ENCODE measurements at places on chromosomes 5 and 9.

DNA sequence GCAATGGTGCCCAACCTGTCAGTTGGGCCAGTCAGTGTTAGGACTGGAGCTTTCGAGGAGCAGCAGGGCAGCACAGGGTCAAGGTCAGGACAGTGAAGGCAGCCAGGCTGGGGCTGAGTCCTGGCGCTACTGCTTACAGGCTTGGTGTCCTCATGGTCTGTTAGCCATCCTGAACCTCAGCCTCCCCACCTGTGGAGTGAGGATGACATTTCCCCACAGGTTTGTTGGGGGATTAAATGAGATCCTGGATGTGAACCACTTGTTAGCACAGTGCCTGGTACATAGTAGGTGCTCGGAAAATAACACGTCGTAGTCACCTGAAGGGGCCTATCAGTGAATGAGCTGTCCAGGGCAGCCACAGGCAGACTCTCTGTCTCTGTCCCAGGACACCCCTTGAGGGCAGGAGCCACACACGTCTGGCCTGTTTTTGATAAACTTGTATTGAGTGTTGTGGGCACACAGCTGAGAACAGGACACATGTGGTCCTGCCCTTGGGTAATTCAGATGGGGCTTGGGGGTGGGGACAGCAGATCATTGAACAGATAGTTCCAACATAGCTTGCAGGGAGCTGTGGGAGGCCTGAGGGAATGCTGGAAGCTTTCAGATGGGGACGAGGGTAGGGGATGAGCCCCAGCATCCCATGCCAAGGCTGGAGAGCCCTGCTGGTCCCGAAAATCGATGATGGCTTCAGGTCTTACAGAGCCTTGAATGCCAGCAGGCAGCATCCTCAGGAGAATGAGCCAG lies 69.3 kb downstream of the AMBP start:
- no peak for DNase-seq

- DNase-seq: no peak
Observed at GRCh38 chr9:90020276-90020871, 415.6 kb downstream of the GADD45G start.

GRCh38 chr5:140737486-140737885 lies 37.2 kb downstream of the ZMAT2 start:
- DNase-seq: no peak

- DNase-seq: peak; percentile 92
Observed at GRCh38 chr9:14314929-14315874, 1.3 kb upstream of the NFIB start.

- DNase-seq: no peak
Observed at GRCh38 chr5:140213370-140213983, 38.5 kb downstream of the CYSTM1 start.

GRCh38 chr5:131957721-131958441 lies 12.4 kb upstream of the MEIKIN start:
- DNase-seq: no peak

DNA sequence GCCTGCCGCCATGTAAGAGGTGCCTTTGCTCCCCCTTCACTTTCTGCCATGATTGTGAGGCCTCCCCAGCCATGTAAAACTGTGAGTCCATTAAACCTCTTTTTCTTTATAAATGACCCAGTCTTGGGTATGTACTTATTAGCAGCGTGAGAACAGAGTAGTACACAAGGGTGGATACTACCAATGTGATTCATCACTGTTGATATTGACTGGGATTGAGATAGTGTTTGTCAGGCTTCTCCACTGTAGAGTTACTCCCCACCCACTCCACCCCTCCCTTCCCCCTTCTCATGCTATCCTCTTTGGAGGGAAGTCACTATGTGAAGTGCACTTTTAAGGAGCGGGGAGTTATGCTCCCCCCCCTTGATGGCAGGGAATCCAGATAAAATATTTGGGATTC lies 11.4 kb upstream of the CRHBP start:
- DNase-seq: no peak

- DNase-seq: no peak
Observed at GRCh38 chr5:131763968-131764367, 32.8 kb downstream of the FNIP1 start.

DNA sequence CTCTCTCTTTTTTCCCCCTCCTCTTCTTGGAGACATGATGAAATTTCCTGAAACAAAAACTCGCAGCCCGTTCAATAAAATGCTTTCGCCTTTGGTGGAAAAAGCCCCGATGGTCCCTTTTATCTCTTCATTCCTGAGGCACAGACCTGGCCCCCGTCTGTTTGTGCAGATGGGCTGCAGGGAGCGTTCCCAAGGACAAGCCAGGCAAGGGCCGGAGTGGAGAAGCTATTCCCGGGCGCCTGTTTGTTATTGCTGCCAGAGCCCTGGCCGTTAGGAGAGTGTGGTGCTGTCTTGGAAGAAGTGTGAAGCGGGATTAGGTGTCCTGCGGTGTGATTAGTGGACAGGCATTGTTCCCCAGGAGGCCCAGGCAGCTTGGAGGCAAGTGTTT lies 71.9 kb downstream of the SMIM23 start:
- peak; percentile 60 for DNase-seq

DNA sequence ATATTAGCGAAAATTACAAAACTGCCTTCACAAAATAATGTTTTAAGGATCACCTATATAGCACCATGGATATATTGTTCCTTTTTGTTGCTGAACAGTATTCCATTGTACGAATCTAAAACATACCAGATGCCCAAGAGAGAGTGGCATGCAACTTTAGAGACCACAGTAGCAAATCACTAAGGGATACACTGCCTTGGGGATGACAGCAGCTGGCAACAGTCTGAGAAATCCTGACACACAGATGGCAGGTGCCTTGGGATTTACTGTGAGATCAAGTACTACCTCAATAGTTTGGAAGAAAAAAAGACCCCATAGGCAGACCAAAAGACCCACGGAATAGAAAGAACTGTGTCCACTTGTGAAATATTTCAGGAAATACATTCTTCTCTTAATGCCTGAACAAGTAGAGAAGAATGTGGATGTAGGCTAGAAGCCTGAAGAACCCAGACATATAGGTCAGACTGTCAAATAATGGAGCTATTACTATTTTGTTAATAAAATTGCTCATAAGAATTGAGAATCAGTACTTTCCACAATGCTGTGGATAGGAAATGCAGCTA lies 53.4 kb downstream of the PLPP1 start:
- no peak for DNase-seq

- DNase-seq: no peak
Observed at GRCh38 chr5:108638021-108638420, 109.7 kb upstream of the FER start.

DNA sequence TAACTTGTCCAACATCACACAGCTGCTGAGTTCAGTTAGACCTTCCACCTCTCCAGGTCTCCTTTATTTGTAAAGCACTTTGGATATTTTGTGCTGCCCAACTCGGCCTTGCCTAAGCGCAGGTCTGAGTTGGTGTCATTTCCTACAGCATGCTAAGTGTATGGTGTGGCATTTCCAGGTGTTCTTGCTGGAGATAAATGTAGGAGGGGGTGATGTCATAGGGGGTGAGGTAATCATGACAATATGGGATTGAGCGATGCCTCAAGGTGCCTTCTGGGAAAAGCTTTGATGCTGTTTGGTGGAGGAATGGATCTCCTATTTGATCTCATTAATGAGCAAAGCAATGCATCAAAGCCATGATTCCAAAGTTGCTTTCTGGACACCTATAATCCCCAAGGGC lies 32.3 kb upstream of the NEURL1B start:
- DNase-seq: no peak

- no peak for DNase-seq
Observed at GRCh38 chr9:120931231-120932085, 4.9 kb upstream of the TRAF1 start.

DNA sequence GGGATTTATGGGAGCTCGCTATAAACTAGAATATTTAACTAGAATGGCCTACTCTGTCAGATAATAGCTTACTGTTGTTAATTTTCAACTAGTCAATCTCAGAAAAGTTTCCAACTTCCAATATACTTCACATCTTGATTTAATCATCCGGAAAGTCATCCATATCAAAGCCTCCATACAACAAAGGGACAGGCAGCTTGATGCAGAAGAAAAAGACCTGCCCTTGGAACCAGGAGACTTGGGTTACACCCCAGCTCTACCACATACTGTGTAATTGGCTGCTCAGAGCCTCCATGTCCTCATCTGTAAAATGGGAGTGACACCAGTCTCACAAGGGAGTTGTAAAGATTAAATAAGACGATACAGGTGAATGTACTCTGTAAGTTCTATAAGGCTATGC lies 1.9 kb downstream of the PTPN3 start:
- DNase-seq: no peak

DNA sequence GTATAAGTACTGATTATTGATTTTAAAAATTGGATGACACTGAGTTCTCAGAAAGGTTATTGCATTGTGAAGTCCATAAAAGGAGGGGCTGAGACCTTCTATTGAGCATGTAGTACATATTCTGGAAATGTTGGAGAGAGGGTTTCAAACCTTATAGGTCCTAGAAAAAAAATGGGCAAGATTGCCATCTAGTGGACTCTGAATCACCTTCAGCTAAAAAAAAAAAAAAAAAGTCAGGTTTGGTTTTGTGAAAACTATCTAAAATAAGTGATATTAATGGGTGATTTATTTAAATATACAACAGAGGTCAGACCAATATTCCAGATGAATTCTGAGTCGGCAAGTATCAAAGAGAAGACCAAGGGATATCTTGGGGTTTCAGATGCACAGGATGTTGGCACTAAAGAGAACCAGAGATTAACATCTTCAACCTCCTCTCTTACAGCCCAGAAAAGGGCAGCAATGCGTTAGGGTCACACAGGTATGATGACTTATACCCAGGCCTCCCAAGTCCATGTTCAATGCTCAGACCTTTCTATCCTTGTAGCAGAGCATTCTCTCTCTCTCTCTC lies 109.8 kb upstream of the NMUR2 start:
- no peak for DNase-seq

DNA sequence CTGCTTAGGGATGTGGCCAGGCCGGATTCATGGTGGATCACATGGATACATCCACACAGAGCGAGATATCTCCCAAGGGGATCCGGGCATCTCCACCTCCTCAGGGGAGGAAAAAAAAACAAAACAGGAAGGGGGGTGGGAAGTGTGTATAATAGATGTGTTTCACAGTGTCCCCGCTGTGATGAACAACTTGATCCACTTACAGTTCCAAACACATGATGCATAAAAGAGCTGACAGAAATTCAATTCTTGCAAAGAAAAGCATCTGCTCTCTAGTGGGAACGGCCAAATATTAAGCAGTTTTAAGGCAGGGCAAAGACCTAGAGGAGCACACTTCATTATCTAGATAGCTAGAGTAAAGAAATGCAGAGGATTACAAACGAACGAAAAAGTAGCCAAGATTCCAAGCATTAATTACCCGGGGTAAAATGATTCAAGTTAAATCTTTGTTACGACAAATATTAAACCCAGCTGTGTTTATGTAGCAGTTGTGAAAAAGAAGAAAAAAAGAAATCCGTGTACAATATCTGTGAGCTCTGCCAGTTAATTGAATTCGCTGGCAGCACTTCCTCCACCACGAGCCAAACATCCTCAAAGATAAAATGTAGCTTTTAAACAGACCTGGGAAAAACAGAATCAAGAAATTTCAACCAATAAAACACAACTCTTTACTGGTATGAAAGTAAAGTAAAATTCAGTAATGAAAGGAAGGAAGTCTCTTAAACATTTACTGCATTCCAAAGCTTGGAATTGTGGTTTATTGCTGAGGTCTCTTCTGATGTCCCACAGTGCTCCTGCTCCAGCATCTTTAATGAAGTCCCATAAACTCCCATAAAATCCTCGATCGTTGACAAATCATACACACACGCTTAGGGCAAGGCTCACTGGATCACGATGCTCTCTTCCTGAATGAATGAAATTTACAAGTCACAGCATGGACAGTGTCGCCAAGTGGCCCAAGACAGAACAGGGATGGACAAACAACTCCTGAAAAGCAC lies 213.0 kb downstream of the CRB2 start:
- DNase-seq: no peak

DNA sequence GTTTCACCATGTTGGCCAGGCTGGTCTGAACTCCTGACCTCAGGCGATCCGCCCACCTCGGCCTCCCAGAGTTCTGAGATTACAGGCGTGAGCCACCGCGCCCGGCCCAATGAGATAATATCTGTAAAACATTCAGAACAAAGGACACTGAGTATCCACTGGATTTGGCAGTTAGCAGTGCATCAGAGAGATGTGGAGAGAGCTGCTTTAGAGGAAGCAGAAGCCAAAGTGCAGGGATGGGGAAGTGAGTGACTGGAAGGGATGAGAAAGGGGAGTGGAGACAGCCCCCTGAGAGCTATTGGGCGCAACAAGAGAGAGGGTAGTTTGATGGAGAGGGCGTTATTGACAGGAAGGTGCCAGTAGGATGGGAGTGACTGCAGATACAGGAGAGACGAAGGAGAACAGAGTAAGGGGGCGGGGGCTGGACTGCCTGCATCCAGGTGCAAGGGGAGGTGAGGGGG lies 157.5 kb upstream of the SHB start:
- DNase-seq: peak; percentile 73

GRCh38 chr5:138543730-138544104 lies 681 bp upstream of the ETF1 start:
- no peak for DNase-seq

DNA sequence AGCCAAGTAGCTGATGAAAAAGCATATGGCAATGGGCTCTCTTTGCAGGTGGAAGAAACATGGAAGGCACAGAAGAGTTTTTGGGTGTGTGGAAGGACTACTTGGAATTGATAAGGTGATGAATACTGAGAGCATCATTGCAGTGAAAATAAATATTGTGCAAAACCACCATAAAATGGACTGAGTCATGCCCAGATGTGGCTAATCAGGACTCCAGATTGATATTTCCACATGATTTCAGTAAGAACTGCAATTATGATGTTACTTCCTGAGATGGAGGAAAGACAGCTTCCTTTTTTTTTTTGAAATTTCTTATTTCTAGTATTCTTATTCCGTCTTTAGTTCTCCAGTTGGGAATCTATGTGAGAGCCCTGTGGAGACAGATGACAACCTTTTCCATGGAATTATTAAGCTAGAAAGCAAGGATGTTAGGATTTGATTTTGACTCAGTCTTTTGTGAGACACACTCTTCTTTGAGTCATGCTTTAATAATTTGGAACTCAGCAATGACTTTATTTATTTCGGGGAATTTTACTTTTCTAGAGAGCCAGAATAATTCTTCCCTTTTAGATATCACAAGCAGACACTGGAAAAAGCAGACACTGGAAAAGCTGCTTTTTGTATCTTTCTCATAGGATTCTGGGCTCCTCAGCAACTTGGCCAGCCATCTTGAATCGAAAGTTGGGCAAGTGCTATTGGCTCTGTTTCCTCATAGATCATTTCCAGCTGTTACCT lies 94.2 kb upstream of the VCAN start:
- no peak for DNase-seq
